Tibial nerve (tissue), 4 donors: ENCODE measurements at places on chromosomes 16 and 17. TPM values are rescaled to one million over a fixed set of nuclear protein-coding genes. Genes with fewer than 3 reads are reported as not detected.
A peak's percentile ranks its signal among the peaks of the same experiment; 100 is the strongest.

DNA sequence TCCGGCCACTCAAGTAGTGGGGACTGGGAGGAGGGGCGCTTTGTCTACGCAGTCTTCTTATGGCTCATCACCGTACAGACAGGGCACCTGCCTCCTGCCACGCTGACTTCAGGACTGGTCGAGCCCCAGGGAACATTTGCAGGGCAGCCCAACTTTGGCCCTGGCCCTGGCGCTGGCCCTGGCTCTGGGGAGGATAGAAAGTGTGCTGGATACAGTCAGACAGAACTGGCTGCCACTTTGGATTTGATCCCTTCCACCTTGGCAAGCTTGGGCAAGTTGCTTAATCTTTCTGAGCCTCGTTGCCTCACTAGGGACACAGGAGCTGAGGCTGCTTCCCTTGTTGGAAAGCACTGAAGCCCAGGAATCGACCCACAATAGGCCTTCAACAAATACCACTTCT is 13.6 kb downstream of the LGALS9 start:
- no peaks in the 10 kb centered on the region for H3K27me3 ChIP-seq
- no peak for DNase-seq
- H3K4me3 ChIP-seq = no peak overlapping the region

- no peak overlapping the region for H3K27ac ChIP-seq
- no peak for DNase-seq
- no peaks in the 10 kb centered on the region for H3K27me3 ChIP-seq
- H3K36me3 ChIP-seq = no peaks in the 10 kb centered on the region
- no peaks in the 10 kb centered on the region for H3K4me1 ChIP-seq
Measured at GRCh38 chr17:38621538-38621937, 15.8 kb upstream of the SRCIN1 start.

- H3K4me3 ChIP-seq = peak overlapping the region; percentile 63
- peak overlapping the region; percentile 87 for H3K27ac ChIP-seq
- peak; percentile 44 for DNase-seq
Measured at GRCh38 chr17:82231562-82232321, 2.9 kb downstream of the SLC16A3 start.

- no peaks in the 10 kb centered on the region for H3K36me3 ChIP-seq
- no peaks in the 10 kb centered on the region for H3K27me3 ChIP-seq
- no peak for DNase-seq
Measured at GRCh38 chr17:71024172-71024571, 854.8 kb downstream of the KCNJ2 start.

- H3K27me3 ChIP-seq = no peaks in the 10 kb centered on the region
- no peaks in the 10 kb centered on the region for H3K36me3 ChIP-seq
- H3K4me3 ChIP-seq = peak overlapping the region; percentile 66
- H3K4me1 ChIP-seq = peaks cover 34% of the 10 kb centered on the region
Measured at GRCh38 chr17:50055055-50055425, 870 bp upstream of the ITGA3 start.

GRCh38 chr16:15950161-15950854 is 892 bp downstream of the ABCC1 start:
- H3K27ac ChIP-seq = peak overlapping the region; percentile 79

TXNDC11 gene
- total RNA-seq = 67.2 TPM

- H3K36me3 ChIP-seq = no peaks in the 10 kb centered on the region
- H3K4me3 ChIP-seq = no peak overlapping the region
- no peak overlapping the region for H3K27ac ChIP-seq
- no peaks in the 10 kb centered on the region for H3K27me3 ChIP-seq
- peak; percentile 82 for DNase-seq
Measured at GRCh38 chr17:69607162-69607834, 192.8 kb downstream of the MAP2K6 start.

GRCh38 chr17:47057830-47058229 is 78.8 kb upstream of the RPRML start:
- no peak for DNase-seq
- H3K36me3 ChIP-seq = peaks cover 38% of the 10 kb centered on the region
- no peaks in the 10 kb centered on the region for H3K4me1 ChIP-seq
- H3K27ac ChIP-seq = no peak overlapping the region

DNA sequence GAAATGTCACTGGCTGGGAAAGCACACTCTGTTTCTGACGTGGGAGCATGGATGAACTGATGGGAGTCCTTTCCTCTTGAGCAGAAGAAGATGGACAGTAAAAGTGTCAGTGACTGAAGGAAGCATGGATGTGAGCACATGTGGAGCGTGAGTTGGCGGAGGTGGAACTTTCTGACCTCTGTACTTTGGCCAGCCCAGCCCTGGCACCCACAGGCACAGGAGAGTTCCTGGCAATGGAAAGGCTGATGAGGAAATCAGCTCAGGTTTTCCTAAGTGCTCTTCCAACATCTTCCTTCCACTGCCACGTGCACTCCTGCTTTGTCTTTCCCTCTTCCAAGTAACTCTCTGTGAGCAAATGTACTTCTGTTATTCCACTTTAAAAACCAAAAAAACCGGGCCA is 276.8 kb downstream of the NTN1 start:
- H3K4me3 ChIP-seq = no peak overlapping the region
- H3K27me3 ChIP-seq = no peaks in the 10 kb centered on the region
- DNase-seq = no peak
- no peak overlapping the region for H3K27ac ChIP-seq
- no peaks in the 10 kb centered on the region for H3K36me3 ChIP-seq
